ENCODE measurements at places on chromosomes 11 and 22.

GRCh38 chr22:41874090-41874489, 40.8 kb downstream of the SHISA8 start:
- DNase-seq = no peak

GRCh38 chr22:49965091-49966040, 4.8 kb downstream of the PIM3 start:
- no peak for DNase-seq

DNA sequence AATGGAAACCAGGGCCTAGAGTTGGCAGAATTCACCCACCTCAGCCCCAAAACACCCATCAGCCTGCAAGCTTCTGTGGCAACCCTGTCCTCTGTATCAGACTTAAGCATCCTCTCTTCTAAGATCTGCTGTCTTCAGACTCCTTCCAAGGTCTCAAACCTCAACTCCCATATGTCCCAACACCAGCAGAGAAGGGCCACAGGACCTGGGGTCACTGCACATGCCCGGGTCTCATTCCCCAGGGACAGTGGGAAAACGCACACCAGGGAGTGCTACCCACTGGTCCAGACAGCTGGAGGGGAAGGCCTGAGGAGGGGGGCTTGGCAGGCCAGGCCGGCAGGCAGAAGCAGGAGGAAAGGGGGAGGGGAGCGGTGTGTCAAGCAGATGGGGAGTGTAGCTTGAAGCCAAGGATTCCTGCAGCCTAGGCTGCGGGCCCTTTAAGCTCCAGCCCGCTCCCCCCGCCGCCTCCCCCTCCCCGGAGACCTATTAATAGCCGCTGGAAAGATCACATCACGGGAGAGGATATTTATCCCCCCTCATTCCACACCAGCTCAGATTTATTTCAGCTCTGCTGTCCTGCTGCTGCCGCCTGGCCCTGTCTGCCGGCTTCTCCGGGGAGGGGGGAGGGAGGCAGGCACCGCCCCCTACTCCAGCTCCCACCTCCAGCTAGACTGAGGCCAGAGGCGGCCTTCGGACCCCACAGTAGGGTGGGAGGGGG, 16.7 kb downstream of the BCL9L start:
- no peak for DNase-seq

DNA sequence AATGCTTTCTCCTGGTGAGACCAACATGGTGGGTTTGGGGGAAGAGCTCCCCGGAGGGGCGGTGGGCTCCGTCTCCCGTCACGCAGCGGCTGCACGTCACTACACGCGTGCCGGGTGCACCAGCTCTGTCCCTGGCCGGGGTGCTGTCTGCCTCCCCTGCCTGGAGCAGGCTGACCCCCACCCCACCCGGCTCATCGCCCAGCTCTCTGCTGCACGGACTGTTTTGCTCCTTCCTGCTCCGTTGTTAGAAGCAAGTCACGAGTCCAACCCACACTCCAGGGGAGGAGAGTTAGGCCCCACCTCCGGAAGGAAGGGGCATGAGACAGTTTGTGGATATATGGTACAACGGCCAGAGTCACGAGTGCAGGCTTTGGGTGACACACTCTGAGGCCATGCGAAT, 364.9 kb downstream of the BRD1 start:
- DNase-seq = no peak

- no peak for DNase-seq
Measured at GRCh38 chr11:132171031-132171430, 800.6 kb downstream of the NTM start.

GRCh38 chr22:39665661-39666431, 95.3 kb downstream of the CACNA1I start:
- no peak for DNase-seq

All from activated naive CD4-positive, alpha-beta T cell (primary cell).